ENCODE measurements at places on chromosomes 3 and 15.

- no peak for DNase-seq
Measured at GRCh38 chr3:162678941-162679340, 1182.3 kb downstream of the OTOL1 start.

GRCh38 chr3:111618945-111619344 is 23.8 kb upstream of the ZBED2 start:
- no peak for DNase-seq

DNA sequence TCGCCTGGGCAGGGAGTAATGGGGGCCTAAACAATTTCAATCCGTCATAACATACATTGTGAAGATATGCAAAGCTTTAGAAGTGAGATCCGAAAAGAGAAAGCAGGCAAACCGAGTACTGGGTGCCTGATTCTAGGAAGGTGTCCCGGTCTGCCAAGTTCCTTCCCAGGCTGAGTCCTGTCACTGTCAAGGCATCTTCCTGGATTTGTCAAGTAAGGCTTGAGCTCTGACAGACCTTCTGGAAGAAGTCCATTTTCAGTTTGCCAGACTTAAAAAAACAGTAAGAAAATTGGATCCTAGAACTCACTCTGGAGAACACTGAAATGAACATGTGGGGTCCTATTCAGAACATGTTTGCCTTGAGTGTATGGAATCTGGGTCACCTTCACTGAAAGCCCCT is 253.9 kb downstream of the RORA start:
- DNase-seq = no peak

- DNase-seq = no peak
Measured at GRCh38 chr3:132268956-132269355, 48.3 kb upstream of the ACP3 start.

DNA sequence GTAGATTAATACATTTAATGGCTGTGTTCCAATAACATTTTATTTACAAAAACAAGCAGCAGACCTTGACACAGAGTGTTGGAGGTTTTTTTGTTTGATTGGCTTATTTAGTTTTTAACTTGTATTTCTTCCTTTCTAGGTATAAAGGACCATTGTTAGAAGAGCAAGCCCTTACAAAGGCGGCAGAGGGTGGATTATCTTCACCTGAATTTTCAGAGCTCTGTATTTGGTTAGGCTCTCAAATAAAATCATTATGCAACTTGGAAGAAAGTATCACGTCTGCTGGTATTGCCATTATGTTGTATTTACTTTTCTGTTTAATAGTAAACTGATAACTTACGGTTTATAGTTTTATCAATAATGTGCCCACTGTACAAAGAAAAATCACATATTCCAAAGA is 10.0 kb downstream of the FAM98B start:
- DNase-seq = no peak

GRCh38 chr15:79315623-79316328 is 4.9 kb downstream of the TMED3 start:
- DNase-seq = no peak

GRCh38 chr3:13308380-13308801 is 111.7 kb downstream of the NUP210 start:
- peak; percentile 15 for DNase-seq

GRCh38 chr3:185867650-185868049 is 42.8 kb upstream of the IGF2BP2 start:
- no peak for DNase-seq

GRCh38 chr3:58994746-58995330 is 55.0 kb downstream of the CFAP20DC start:
- DNase-seq = peak; percentile 20

- DNase-seq = no peak
Measured at GRCh38 chr3:11379238-11379823, 107.1 kb downstream of the ATG7 start.

GRCh38 chr15:69609176-69609575 is 156.6 kb downstream of the RPLP1 start:
- DNase-seq = no peak

- peak; percentile 71 for DNase-seq
Measured at GRCh38 chr3:44913868-44914468, 39.6 kb downstream of the TGM4 start.

- DNase-seq = no peak
Measured at GRCh38 chr3:66675366-66675765, 174.5 kb upstream of the LRIG1 start.

DNA sequence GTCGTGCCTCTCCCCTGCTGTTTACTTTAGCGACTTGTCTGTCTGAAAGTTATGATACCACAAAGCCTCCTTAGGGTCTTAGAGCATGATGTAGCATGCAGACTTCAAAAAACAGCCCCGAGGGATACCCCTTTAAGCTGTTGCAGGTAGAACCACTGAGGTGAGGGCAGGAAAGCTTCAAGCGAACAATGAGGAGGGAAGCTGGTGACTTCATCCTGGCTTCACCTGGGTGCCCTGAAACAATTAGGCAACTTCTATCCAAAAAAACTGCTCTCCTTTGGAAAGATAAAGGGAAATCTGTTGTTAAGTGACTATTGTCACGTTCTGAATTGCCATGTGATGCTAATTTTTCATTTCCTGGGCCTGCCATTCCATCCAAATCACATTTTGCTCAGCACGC is 231.6 kb downstream of the SOX2 start:
- no peak for DNase-seq

DNA sequence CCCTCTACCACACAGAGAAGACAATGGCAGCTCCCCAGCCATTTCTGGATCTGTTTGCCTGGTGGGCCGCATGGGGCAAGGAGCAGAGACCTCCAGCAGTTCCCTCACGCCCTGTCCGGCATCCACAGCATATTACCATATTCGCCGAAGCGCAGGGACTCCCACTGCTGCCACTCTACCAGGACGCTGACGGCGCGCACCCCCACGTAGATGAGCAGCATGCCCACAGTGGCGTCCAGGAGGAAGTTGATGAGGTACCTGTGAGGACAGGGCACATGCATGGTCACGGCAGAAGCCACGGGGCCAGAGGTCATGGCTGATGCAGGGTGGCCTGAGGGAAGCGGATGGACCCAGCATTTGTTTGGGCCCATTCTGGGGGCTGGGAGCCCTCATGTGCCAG is 14.8 kb upstream of the MUSTN1 start:
- DNase-seq = no peak

DNA sequence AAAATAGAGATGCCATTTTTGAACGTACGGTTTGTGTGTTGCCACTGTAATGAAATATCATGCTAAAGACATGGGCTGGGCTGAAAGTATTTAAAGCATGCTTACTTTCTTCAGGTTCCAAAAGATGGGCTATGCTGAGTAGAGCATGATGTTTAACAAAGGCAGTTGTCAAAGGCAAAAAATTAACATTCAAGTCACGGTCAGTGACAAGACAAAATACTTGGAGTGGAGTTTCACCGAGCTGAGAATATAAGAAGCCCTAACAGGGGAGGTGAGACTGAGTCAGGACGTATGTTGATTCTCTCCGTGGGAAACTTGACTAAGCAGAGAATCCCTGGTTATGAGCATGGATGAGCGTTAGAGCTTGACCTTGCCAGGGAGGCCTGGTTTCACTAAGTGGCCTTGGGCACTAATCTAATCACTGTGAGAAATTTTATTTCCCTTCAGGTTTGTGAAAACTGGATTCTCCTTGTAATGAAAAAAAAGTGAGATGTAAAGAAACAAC is 218.2 kb upstream of the ADAMTS9 start:
- no peak for DNase-seq

DNA sequence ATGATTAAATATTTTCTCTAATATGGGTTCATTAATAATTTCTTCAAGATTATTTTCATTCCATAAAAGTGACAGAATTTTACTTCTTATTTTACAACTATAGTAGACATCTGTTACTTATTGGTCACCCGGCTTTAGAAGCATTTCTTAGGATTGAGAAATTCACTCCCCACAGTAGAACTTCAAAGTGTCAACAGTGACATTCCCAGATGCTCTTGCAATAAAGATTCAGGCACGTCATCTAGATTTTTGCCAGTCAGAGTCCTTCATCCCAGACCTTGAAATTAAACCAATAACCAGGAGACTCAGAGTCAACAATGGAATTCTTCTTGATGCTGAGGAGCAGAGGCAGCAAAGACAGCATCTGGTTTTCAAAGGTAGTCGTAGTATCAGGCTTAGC is 190.8 kb downstream of the VGLL3 start:
- no peak for DNase-seq

- no peak for DNase-seq
Measured at GRCh38 chr3:11661827-11662226, 18.1 kb upstream of the VGLL4 start.

- DNase-seq = no peak
Measured at GRCh38 chr3:20060974-20061685, 20.9 kb downstream of the KAT2B start.

DNA sequence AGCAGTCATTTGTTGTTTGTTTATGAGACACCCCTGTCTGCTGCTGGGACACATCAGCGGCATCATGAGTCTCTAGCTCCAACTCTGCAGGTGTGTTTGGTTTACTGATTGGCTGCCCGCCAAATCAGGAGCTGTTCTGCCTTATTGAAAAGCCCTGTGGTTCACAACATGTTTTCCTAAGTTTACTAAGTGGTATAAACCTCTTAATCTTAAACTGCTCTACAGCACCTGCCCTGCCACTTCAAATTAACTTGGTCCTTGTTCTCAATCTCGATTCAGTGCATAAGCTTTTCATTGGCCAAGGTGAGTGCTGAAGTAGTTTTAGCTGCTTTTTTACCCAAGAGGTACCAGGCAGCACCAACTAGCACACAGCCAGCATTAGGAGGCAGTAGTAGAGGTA is 77.8 kb upstream of the WDR72 start:
- DNase-seq = no peak

DNA sequence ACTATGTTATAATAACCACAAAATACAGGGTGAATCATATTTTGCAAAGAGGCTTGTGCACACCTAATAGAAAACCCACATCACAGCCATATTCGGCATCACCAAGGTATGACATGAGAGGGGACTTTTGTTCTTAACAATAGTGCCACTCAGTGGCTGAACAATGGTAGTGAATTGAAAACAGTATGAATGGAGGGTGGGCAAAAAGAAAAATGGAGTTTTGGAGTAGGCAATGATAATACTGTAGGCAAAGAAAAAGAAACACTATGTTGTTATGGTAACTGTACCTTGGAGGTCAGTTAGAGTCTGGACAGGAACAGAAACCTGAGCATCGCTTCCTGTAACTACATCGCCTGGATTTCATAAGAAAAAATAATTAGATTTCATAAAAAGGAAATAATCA is 348.6 kb downstream of the PLCL2 start:
- DNase-seq = no peak

DNA sequence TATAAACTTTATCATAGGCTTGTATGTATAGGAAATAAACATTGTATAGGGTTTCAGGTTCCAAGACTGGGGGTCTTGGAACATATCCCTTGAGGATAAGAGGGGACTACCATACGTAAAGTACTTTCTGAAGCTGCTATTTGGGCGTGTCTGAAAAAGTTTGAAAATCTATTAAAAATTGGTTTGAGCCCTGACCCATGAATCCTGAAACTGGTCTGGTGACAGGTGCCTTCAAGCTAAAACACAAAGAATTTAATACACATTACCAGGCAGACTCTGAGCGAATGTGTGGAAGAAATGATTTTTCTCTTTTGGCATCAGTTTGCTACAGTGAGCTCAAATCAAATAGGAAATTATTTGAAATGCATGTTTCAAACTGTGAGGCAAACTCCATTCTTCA is 16.3 kb downstream of the TF start:
- no peak for DNase-seq

GRCh38 chr3:119336823-119337222 is 42.6 kb downstream of the ARHGAP31 start:
- DNase-seq = no peak

- DNase-seq = peak; percentile 46
Measured at GRCh38 chr3:113533534-113533892, 1.2 kb downstream of the SIDT1 start.

DNA sequence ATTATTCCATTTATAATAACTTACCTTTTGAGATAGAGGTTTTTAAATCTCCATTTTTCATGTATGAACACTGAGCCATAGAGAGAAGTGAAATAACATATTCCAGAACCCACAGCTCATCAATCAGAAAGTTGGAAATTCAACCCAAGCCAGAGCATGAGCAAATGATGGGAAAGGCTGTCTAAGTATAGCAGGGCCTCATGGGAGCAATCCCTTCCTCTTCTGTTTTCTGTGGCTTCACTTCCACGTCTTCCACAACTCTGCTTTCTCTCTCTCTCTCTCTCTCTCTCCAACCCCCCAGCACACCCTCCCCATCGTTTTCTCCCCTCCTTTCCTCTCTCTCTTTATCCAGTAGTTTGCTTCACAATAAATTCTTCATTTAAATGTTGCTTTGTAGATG is 14.8 kb upstream of the IL1RAP start:
- no peak for DNase-seq

GRCh38 chr3:56790016-56790821 is 11.5 kb downstream of the ARHGEF3 start:
- no peak for DNase-seq

GRCh38 chr15:88375234-88375927 is 91.8 kb downstream of the MRPL46 start:
- no peak for DNase-seq

DNA sequence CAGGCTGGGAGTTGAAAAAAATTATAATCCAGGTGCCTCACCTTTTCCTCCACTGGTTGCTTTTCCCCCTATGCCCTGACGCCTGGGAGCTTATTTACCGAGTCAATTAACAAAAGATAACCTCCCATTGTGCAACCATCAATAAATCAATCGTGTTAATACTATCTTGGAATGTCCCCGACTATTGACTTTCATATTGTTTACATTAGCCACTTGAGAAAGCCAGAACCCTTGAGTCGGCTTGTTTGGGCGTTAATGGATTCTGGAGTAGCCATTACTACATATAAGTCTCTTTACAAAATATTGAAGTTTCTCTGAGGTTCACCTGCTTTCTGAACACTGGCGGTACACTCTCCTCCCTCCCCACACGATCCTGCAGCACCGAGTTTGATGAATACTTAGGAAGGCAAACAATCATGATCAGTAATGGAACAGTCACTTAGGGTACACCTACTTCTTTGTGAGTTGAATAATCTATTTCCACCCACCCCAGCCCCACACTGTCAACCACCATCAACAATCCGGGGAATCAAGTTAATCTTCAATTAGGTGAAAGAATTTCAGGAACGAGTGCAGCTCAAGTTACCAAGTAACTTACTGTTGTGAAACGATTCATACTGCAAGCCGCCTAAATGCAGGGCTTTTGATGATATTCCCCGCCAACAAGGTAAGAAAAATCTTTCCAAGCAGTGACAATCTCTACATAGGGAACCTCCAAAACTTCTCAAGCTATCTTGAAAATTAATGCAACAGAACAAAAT is 159.3 kb upstream of the NR2F2 start:
- DNase-seq = no peak

DNA sequence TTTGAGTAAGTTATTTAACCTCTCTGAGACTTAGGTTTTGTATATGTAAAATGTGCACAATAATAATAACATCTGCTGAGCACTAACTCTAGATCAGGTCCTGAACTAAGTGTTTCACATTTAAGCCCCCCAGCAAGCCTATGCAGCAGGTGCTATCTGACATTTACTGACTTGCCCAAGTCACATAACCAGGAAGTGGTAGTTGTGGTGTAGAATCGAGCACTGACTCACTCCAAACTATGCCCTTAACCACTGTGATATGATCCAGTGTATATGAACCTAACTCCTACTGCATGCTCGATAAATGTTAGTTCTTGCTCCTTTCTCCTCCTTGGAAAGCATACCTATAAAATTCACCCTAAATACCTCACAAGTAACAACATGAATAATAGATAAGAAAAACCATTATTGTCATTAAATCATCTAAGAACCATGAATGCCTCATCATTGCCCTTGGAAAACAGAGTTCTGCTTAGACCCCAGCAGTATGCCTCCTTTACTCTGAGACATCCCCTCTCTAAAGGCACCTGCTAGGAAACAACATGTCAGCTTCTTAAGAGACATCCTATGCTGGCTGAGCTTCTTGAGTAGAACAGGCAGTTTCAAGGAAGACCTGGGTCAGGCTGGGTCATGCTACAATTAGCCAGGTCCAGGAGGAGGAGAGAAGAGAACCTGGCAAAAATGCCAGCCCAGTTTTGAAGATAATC is 3.0 kb upstream of the SHC4 start:
- peak; percentile 18 for DNase-seq

Measured in activated CD4-positive, alpha-beta T cell treated with anti-CD3 and anti-CD28 coated beads, Interleukin-2, amount 50 U/mL, for 48 hours (primary cell).